Stomach (tissue), 19 donors: ENCODE measurements at places on chromosomes 5 and 9. TPM values are rescaled to one million over a fixed set of nuclear protein-coding genes. Genes with fewer than 3 reads are reported as not detected.

GRCh38 chr9:12640016-12640587 lies 53.1 kb upstream of the TYRP1 start:
- no peaks in the 10 kb centered on the region for H3K36me3 ChIP-seq
- no peaks in the 10 kb centered on the region for H3K4me1 ChIP-seq
- H3K27me3 ChIP-seq, result no peaks in the 10 kb centered on the region

DNA sequence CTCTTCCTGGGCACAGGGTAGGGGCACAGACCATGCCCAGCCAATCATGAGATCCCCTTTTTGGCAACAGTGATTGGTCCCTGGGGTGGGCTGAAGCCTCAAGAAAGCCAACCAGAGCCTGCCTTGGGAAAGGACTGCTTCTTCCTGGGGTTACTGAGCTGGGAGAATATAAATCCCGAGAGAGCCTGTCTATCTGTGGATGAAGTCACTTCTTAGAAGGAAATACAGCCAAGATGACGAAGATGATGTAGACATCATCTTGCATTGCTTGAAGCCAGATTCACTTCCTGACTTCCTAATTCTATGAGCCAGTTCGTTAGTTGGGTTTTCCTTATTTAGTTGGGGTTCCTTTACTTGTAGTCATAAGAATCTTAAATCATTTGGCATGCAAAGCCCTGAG lies 50.1 kb upstream of the PWWP2A start:
- H3K4me1 ChIP-seq, result peaks cover 15% of the 10 kb centered on the region
- H3K36me3 ChIP-seq, result no peaks in the 10 kb centered on the region
- DNase-seq, result no peak
- H3K27ac ChIP-seq, result no peak overlapping the region
- no peak overlapping the region for H3K4me3 ChIP-seq

DNA sequence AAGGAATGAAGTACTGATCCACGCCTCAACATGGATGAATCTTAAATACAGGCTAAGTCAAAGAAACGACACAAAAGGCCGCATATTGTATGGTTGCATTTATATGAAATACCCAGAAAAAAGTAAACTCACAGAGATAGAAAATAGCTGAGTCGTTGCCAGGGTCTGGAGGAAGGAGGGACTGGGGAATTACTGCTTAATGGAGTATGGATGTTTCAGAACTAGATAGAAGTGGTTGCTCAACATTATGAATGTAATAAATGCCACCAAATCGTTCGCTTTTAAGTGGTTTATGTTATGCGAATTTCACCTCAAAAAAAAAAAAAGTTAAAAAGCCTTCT lies 784 bp upstream of the MSANTD3 start:
- H3K4me3 ChIP-seq, result peak overlapping the region; percentile 86
- H3K27me3 ChIP-seq, result no peaks in the 10 kb centered on the region
- peaks cover 15% of the 10 kb centered on the region for H3K4me1 ChIP-seq

GRCh38 chr5:65329266-65329665 lies 152.5 kb downstream of the ADAMTS6 start:
- no peaks in the 10 kb centered on the region for H3K4me1 ChIP-seq
- no peak for DNase-seq
- no peak overlapping the region for H3K4me3 ChIP-seq
- H3K36me3 ChIP-seq, result no peaks in the 10 kb centered on the region

- H3K27ac ChIP-seq, result peak overlapping the region; percentile 99
- H3K27me3 ChIP-seq, result no peaks in the 10 kb centered on the region
- peaks cover 32% of the 10 kb centered on the region for H3K4me1 ChIP-seq
- peaks cover 18% of the 10 kb centered on the region for H3K36me3 ChIP-seq
Measured at GRCh38 chr5:115542086-115542485, 2.5 kb downstream of the FEM1C start.

GRCh38 chr9:89464300-89464901 lies 33.5 kb downstream of the SEMA4D start:
- no peak overlapping the region for H3K4me3 ChIP-seq
- no peaks in the 10 kb centered on the region for H3K4me1 ChIP-seq
- no peaks in the 10 kb centered on the region for H3K27me3 ChIP-seq
- H3K27ac ChIP-seq, result peak overlapping the region; percentile 82

- H3K36me3 ChIP-seq, result no peaks in the 10 kb centered on the region
- no peaks in the 10 kb centered on the region for H3K4me1 ChIP-seq
- no peaks in the 10 kb centered on the region for H3K27me3 ChIP-seq
- no peak overlapping the region for H3K27ac ChIP-seq
- DNase-seq, result no peak
Measured at GRCh38 chr5:39283231-39283818, 64.0 kb upstream of the FYB1 start.

DNA sequence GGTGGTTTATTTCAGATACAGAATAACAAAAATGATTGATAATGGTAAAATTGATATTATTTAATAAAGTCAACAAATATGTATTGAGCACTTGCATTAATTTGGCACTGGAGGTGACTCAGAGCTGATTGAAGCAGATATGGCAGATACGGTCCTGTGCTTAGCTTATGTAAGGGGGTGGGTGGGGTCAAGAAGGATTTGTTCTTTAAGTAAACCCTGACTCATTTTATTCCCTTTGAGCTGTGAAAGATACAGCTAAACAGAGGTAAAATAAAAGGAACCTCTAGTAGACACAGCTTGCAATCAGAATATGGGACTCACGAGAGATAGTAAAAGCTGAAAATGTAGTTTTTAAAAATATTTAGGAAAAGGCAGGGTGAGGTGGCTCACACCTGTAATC lies 201.3 kb upstream of the CLINT1 start:
- no peaks in the 10 kb centered on the region for H3K27me3 ChIP-seq
- no peak overlapping the region for H3K27ac ChIP-seq
- no peaks in the 10 kb centered on the region for H3K4me1 ChIP-seq
- no peak overlapping the region for H3K4me3 ChIP-seq
- no peak for DNase-seq

Gene IPPK
- 17.1 TPM for polyA plus RNA-seq

Gene NPM1
- 2,122 TPM for polyA plus RNA-seq

Gene DPYSL3
- polyA plus RNA-seq, result 15.0 TPM

Gene PCDHGA8
- polyA plus RNA-seq, result not detected
